ENCODE measurements at places on chromosomes 2 and 18.

- DNase-seq: no peak
These were observed 98.6 kb upstream of the PXDN start for GRCh38 chr2:1842945-1843344.

DNA sequence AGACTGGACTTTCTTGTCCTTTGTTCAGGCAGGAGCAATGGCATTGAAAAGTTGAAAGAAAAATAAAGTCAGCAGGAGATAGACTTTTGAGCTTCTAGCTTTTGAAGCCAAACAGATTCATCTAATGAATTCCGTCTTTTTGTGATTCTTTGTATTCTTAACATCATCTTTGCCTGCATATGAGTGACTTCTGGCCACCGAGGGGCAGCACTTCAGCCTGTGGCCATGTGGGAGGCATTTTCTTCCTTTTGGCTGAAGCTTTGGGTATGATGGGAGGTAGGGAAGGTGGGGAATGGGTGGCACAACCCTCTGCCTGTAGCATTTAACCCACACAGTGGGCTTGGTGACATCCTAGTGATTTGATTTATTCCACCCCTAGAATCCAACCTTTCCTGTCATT, 220.6 kb downstream of the SETBP1 start:
- DNase-seq: peak; percentile 23

DNA sequence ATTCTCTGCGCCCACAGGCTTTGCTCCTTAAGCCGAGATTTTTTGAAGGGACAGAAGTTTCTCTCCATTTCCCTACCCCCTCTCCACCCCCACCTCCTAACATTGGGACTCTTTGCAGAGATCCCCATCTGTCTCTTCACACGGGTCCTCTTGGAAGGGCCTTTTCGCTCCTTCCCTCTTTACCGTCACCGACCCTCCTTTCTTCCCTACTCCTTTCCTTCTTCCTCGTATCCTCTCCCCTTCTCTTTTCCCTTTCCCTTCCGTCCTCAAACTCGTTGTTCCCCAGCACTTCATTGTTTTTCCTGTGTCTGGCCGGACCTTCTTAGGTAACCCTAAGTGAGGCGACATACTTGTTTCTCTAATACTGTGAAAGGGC, 660 bp downstream of the COPS7B start:
- no peak for DNase-seq

DNA sequence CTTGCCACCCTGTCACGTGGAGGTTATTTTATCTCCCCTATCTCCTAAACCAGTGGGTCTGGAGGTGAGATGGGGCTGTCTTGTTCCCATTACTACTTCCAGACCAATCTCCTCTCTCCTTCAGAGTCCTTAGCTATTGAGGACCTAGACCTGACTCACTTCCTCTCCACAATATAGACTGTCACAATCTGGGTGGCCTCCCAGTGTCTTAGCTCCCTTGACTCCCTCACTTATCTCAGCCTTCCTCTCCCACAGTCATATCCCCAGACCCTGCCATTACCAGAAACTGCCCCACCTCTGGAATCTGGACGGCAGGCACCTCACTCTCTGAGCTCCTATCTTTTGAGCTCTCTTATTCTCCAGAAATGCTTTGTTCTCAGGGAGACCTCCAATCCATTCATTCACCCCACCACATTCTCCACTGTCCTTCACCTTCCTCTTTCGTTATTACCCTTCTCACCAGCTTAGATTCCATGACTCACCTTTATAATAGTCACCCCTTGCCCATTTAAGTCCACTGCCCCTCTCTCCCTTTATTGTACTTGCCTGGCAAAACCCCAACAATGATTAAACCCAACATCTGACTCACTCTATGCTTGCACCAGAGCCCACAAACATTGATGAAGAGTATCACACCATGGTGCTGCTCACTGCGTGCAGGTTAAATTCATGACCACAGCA, 23.3 kb upstream of the SIX3 start:
- no peak for DNase-seq

- peak; percentile 40 for DNase-seq
These were observed 19.0 kb downstream of the MBP start for GRCh38 chr18:77113361-77114151.

DNA sequence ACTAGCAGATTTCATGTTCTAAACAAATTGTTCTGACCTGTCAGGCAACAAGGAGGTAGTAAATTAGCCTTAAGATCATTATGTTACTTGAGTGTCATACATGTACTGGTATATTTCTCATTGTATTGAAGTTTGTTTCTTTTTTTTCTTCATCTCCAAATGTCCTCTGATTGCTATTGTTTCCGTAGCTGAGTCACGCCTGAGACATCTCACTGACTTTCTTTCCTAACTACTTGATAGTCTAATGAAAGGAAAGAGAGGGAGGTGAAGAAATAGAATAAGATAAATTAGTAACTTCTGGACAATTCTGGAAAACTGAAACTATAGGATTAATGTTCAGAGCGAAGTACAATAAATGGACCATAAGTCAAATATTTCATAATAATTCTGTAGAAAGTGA, 1049.9 kb downstream of the TSN start:
- no peak for DNase-seq

- no peak for DNase-seq
These were observed 7.3 kb downstream of the GATA6 start for GRCh38 chr18:22176420-22177326.

DNA sequence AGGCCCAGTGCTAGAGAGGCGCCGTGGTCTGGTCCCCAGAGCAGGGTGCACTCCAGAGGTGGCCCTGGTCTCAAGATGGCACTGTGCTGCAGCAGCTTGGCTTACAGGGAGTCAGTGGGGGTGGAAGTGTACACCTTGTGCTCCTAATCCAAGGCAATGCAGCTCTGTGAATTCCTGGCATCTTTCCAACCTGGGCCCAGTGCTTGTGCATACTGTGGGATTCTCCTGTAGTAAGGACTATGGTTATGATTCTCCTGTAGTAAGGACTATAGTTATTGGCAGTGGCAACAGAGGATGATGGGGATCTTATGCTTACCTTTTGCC, 616.7 kb upstream of the REG3G start:
- DNase-seq: no peak

DNA sequence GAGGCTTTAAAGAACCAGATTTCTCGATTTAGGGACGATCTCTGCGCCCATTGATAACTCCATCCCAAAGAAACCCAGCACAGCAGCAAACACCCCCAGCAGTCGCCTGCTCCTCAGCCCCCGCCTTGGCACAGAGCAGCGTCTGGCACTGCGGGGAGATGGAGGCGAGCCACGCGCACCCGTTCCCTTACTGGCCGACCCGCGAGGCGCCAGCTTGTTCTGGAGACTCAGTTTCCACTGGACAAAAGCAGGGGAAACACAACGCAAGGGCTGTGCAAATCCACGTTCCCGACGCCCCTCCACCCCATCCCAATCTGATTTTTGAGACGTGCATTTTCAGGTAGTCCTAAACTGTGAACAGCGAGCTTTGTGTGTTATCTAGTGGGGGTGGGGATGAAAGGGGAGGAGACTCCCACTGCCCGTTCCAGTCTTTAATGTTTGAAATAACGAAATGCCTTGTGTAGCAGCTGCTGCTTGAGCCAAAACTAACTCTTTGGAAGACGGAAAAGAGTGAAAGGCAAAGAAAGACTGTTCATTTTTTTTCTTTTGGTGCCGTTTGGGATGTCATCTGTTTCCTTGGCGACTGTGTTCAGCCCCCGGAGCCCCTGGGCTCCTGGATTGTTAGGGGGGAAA, 143.2 kb downstream of the MEIS1 start:
- DNase-seq: no peak

DNA sequence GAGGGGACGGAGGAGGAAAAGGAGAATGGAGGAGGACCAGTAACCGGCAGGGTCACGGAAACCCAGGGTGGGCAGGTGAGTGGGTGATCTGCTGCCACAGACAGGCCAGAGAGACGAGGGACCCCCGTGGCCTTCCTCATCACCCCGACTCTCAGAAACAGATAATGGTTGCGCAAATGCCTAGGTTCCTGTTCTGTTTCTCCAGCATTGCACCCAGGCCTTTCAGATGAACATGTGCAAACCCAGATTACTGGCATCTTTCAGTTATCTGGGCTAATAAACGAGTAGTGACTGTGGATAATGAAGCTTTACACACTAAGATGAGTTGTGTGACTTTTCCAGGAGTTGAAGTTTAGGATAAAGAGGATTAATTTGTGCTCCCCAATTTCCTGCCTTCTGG, 46.5 kb downstream of the TET3 start:
- DNase-seq: peak; percentile 46

- no peak for DNase-seq
These were observed 259.0 kb downstream of the CALCRL start for GRCh38 chr2:187188783-187189631.

GRCh38 chr18:76494231-76495005, 624 bp downstream of the ZNF516 start:
- DNase-seq: peak; percentile 60

All from suppressor macrophage treated with lipopolysaccharide for 1 hour (primary cell).